ENCODE measurements at places on chromosomes 11 and 22.

DNA sequence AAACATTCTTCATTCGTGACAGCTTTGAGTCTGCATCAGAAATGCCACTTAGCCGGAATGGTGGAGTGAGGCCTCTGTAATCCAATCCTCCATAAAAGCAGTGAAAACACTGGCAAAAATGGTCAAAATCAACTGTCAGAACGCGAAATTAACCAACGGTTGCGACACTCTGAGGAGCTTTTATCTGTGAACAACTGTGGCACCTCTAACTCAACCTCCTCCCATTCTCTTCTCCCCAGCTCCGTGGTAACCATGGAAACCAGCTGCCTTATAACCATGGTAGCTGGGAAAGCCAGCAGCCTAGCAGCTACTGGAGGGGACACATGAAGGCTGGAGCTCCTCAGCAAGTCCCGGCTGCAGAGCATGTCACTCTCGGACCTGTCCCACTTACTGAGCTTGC, 20.3 kb downstream of the AP2A2 start:
- DNase-seq: no peak

- DNase-seq: no peak
Measured at GRCh38 chr11:110362971-110363509, 66.6 kb upstream of the RDX start.

DNA sequence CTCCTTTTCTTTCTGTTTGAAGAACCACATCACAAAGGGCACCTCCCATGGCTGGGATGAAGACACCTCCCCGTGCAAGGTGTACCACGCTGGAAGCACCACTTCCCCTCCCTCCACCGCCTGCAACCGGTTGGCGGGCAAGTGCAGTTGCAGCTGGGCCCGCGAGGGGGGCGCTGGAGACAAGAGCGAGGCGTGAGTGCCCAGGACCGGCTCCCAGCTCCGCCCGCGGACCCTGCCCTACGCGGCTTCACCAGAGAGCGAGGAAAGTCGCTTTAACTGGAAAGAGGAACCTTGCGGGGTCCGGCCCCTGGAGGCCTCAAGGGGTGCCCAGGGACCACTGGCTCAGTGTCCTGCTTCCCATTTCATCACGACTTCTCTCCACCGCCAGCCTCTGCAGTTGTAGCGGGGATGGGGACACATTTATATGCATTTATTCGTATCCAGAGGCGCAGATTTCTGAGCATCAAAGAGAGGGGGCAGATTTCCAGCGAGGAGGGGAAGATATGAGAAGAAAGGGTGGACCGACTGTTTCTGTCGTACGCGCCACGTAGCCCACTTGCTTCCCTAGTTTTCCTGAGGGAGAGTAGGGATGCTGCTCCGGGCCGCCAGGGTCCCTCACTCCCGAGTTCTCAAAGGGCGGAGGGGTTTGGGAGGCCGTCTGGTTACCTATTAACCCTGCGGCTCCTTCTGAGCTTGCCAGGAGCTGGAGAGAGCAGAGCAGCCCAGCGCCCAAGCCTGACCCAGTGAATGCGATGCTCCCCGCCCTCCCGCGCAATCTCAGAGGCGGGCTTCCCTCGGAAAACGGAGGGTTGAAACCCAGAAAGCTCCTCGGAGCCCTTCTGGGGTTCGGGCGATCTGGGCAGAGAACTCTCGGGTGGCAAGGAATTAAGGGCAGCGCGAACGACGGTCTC, 3.5 kb downstream of the ESAM start:
- peak; percentile 36 for DNase-seq

- DNase-seq: no peak
Measured at GRCh38 chr11:46334211-46334610, 13.1 kb upstream of the DGKZ start.

- DNase-seq: no peak
Measured at GRCh38 chr11:121328967-121329679, 36.6 kb downstream of the SC5D start.

- no peak for DNase-seq
Measured at GRCh38 chr11:93067881-93068390, 98.5 kb downstream of the MTNR1B start.

GRCh38 chr11:72354356-72355115, 79.8 kb downstream of the CLPB start:
- no peak for DNase-seq

DNA sequence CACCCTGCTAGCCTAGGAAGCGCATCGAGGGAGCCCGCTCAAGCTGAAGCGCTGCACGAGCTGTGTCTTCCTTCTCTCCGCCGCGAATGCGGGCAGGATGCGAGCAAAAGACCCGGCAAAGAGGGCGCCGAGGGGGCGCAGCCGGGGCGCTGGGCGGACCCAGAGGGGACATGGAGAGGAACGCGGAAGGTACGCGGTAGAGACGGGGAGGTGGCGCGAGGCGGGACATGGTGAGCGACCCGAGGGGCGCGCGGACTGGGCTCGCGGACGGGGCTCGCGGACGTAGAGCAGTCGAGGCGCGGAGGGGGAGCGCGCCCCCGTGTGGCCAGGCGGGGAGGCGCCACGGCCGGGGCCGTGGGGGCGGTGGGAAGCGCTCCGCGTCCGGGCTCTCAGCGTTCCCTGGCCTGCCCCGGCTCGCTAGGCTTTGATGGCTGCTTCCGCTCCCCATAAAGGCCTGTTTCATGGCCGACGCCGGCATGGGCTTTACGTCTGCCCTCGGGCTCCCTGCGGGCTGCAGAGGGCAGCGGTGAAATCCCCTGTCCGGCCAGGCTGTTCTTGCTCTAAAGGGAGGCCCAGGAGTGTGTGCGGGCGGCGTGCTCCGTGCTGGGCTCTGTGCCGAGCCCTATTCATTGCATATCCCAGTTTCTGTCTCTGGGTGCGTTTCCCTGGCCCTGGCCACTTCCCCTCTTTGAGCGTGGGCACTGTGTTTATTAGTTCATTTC, 31.2 kb upstream of the TRIM29 start:
- peak; percentile 85 for DNase-seq

GRCh38 chr11:12186701-12187100, 76.3 kb downstream of the MICAL2 start:
- DNase-seq: no peak

GRCh38 chr22:34917239-34917638, 148.7 kb upstream of the ISX start:
- DNase-seq: no peak

Data from C1 segment of cervical spinal cord (tissue), 14 donors.